ENCODE measurements at places on chromosomes 1 and 21.
A peak's percentile ranks its signal among the peaks of the same experiment; 100 is the strongest.

DNA sequence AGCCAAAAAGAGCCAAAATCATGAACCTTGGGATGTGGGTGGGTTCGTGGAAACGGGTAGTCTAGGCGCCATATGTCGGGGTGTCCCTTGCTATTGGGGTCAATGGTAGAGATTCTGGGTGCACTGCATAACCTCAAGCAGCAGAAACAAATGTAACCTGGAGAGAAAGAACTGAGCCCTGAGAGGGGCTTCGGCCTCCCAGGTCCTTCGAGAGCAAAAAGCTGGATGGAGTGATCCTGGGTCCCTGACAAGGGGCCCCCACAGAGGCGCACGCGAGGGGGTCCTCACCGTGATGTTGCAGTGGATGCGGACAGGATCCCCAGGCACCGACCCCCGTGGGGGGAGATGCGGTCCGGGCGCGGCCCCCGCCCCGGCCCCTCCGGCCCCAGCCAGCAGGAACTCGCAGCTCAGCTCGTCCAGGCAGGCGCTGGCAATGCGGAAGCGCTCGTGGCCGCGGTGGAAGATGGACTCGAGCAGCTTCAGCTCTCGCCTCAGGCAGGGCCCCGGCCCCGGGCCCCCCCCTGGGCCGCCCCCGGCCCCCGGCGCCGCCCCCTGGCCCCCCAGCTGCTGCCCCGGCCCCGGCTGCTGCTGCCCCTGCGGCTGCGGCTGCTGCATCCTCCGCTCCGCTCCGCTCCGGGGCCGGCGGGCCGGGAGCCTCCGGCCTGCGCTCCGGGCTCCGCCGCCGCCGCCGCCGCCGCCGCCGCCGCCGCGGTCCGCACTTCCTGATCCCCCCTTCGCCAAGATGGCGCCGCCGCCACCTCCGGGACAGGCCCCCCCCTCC is at the start of gene UBE2Q1:
Gene UBE2Q1, minus strand, starts transcription at position 724 of the 781 bp plus-strand sequence. Its CDS starts 109 bp downstream, at position 615.
- no peak for DNase-seq

- peak; percentile 36 for DNase-seq
Measured at GRCh38 chr1:12405325-12406210, 175.7 kb downstream of the VPS13D start.

GRCh38 chr1:211895126-211895759 is 64.7 kb upstream of the LPGAT1 start:
- DNase-seq: no peak

- DNase-seq: no peak
Measured at GRCh38 chr1:217138799-217139466, 415.7 kb upstream of the ESRRG start.

DNA sequence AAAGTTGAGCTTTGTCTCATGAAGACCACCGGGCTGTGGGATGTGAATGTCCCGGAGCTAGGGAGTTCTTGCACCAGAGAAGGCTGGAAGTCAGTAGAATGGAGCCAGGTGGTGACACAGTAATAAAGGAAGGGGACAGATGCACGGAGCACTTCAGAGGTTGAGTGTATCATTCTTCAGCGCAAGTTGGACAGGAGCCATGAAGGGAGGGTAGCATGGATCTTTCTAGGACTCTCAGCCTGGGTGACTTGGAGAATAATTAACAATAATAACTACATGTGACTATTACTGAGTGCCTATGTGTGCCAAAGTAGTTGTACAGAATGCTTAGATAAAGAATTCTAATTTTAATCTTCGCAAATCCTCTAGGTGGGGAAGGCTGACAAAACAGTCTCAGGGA is 258.7 kb upstream of the AJAP1 start:
- no peak for DNase-seq

DNA sequence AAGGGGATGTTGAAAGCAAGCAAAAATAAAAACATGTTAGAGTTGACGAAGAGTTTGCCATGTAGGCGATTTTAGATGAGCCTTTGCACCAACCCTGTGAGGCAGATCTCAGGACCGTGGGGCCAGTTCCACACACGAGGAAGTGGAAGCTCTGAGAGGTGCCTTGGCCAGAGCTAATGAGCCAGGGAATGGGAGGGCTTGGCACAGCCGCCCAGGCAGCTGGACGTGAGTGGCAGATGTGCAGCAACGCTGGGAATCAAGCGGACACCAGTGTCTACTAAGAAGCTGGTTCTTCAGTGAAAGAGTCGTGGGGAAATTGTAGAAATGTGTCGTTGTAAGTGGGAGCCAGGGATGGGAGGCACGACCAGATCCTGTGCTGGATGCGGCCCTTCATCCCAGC is 58.9 kb upstream of the COL6A1 start:
- DNase-seq: no peak

DNA sequence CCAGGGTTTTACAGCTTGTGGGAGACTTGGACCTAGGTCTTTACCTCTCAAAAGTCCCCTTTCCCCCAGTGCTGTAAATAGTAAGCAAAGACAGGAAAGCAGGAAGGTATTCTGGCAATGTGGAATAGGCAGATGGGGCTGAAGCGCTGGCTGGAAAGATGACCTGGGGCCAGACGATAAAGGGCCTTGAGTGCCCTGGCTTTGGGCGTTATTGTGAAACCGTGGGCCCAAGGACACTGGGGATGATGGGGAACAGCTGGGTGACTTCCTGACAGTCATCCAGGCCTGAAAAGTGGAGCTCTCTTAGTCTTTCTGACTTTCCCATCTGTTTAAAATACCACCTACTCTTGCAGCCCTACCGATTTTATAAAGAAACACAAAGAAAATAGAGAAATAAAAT is 16.3 kb downstream of the URB2 start:
- no peak for DNase-seq

GRCh38 chr1:167701510-167701909 is 20.3 kb upstream of the MPZL1 start:
- DNase-seq: no peak

GRCh38 chr1:200628223-200628881 is 7.8 kb upstream of the KIF14 start:
- no peak for DNase-seq

GRCh38 chr1:64935551-64936155 is 30.7 kb downstream of the JAK1 start:
- DNase-seq: no peak

DNA sequence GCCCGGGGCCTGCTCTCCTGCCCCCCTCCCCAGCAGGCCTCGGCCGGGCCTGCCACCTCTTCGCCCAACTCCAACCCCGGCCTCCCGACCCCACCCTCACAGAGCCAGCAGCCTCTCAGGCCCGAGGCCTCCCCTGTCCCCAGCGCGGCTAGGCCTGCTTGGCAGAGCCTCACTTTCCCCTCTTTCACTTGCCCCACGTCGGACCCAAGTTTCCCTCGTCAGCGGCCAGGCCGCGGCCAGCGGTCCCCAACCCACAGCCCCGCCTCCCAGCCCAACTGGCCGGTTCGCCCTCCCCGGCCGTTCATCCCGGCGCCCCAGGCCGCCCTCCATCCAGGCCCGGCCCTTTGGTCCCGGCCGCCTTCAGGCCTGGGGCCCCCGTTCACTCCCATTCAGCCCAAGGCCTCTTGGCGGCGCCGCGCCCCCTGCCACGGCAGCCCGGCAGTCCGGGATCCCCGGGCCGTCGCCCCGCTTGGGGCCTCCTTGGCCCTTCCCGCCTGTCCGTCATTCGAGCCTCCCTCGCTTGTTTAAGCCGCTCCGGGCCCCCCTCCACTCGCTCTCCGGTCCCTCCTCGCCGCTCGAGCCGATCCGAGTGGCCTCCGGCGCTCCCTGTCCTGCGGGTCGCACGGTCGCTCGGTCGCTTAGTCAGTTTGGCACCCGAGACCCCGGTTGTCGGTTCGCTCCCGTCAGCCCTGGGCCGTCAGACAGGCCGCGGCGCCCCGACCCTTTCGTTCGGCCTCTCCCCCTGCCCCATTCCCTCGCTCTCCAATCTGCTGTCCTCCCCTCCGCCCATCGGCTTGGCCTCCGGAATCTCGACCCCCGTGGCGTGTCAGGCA is 1.4 kb downstream of the LRRC41 start:
- peak; percentile 29 for DNase-seq

- no peak for DNase-seq
Measured at GRCh38 chr1:53559391-53559815, 100.2 kb downstream of the DMRTB1 start.

DNA sequence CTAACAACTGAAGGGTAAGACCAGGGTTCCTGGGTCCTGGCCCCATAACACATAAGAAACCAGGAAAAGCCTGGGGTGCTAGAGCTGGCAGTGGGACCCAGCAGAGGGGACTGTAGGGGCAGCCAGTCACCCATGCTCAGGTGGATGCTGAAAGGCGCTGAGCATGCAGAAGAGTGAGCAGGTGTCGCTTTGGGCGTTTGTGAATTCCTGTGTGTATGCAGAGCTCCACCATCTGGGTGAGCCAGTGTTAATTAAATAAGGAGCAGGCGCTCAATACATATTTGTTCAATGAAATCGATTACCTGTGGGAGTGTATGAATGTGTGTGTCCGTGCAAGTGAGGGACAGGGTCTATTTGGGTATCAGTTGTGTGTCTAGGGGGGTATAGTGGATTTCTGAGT is 499 bp downstream of the C1QA start:
- DNase-seq: no peak

GRCh38 chr1:4108758-4109627 is 208.9 kb upstream of the C1orf174 start:
- no peak for DNase-seq

GRCh38 chr1:201702936-201703335 is 126.0 kb upstream of the IPO9 start:
- no peak for DNase-seq

DNA sequence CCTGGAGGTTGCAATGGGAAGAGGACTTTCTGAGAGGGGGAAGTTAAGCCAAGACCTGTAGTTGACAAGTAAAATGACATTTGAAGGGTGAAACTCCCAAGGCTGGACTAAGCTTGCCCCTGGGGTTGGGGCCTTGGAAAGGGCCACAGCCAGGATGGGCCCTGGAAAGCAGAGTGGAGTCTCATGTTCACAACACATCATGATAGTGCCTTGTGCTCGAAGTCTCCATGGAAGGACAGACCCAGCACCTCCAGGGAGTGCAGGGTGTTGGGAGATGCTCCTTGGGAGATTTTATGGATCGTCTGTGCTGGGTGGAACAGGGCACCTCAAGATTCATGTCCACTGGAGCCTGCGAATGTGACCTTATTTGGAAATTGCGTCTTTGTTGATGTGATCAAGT is 55.6 kb upstream of the ACTRT2 start:
- DNase-seq: no peak

DNA sequence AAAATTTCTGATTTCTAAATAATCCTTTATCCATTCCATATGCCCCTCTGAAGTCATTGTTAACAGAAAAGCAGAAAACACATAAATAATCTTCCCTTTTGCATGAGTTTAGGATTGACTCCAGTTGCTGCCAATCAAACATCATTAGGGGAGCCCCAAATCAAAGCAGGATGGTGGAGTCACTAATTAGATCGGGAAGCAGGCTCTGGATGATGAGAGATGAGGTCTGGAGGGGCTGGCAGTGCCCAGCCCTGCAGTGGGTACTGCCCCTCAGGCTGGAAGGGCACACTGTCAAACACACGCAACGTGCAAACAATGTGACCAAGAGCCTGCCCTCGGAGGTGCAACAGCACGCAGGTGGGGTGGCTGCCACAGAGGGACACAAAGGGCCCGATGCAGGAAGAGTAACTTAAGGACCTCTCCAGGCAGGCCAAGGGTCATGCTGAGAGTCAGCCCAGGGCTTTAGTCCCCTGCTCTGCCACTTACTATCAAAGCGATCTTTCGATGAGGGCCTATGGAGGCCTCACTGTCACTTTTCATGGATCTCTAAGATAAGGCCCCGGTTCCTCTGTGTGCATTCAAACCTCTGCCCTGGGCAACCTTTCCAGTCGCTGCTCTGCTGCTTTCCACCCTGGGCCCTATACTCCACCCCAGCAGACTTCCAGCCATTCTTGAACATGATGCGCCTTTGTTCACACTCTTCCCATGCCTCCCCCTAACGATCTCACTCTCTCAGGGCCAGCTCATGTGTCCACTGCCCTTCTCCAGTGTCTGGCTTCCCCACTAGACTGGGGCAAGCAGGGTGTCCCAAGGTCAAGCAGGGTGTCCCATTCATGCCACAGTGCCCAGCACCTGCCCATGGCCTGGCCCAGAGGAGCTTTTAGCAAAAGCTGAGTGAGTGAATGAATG is 98.9 kb downstream of the DMRTB1 start:
- DNase-seq: no peak

DNA sequence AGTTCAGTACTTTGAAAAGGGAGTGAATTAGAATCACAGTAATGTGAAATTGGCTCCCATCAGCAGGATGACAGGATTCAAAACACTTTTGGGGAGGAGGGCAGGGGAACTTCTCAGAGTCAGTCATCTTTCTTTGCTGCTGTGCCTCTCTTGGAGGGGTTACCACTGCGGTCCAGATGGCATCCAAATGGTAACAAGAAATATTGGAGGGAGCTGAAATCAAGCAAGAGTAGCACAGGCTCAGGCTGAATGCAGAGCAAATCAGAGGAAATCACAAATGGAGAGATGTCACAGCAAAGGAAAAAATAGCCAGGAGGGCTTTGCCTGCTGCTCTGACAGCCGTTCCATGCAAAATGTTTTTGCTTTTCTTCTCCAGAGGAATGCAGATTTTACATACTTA is 75.0 kb upstream of the C8B start:
- no peak for DNase-seq

DNA sequence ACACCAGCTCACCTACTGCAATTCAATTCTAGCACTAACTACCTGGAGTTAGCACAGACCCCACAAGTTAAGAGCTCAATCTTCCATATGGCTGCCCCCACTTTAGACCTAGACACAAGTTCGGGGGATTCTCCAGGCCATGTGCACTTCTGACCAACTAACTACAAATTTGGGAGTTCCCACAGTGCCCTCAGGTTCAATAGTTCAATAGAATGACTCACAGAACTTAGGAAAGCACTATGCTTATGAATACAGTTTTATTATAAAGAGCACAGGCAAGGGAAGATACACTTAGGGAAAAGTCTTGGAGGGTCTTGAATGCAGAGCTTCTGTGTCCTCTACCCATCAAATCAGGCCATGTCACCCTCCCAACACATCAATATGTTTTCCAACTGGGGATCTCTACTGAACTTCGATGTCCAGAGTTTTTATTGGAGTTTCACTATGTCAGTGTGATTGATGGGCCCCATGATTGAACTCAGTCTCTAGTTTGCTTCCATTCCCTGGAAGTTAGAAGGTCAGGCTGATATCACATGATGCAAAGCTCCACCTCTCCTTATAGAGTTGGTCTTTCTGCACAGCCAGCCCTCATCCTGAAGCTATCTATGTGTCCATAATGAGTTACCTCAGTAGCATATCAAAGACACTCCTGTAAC is 46.1 kb downstream of the RAVER2 start:
- no peak for DNase-seq

All from tibial nerve (tissue), 4 donors.